ENCODE measurements at places on chromosomes 12 and 14.

DNA sequence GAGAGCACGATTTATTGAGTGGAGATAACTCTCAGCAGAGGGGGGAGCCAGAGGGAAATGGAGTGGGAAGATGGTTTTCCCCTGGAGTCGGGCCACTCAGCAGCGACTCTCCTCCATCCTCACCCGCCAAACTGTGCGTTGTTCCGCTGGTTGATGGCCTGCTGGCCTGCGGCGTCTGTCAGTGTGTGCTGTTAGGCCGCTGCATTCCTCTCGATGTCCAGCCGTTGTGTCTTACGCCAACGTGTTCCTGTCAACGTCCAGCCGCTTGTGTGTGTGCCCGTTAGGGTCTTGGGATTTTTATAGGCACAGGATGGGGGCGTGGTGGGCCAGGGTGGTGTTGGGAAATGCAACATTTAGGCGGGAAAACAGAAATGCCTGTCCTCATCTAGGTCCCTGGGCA, 69.2 kb downstream of the PTPRQ start:
- no peak for DNase-seq

GRCh38 chr12:128266541-128267130, 334 bp upstream of the TMEM132C start:
- DNase-seq: no peak

DNA sequence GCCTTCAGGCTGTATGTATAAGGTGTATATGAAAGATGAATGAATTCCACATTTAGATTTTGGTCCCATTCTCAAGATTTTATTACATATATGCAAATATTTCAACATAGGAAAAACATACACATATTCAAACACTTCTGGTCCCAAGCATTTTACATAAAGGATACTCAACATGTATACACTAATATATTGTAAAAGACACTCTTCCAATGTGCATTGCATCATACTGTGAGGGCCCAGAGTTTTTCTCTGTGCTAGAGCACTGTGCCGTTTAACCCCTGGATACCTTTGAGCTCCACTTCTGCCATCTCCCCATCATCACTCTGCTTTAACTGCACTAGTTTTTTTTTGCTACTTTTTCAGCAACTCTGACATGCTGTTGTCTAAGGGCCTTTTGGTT, 48.1 kb downstream of the ZDHHC17 start:
- no peak for DNase-seq

DNA sequence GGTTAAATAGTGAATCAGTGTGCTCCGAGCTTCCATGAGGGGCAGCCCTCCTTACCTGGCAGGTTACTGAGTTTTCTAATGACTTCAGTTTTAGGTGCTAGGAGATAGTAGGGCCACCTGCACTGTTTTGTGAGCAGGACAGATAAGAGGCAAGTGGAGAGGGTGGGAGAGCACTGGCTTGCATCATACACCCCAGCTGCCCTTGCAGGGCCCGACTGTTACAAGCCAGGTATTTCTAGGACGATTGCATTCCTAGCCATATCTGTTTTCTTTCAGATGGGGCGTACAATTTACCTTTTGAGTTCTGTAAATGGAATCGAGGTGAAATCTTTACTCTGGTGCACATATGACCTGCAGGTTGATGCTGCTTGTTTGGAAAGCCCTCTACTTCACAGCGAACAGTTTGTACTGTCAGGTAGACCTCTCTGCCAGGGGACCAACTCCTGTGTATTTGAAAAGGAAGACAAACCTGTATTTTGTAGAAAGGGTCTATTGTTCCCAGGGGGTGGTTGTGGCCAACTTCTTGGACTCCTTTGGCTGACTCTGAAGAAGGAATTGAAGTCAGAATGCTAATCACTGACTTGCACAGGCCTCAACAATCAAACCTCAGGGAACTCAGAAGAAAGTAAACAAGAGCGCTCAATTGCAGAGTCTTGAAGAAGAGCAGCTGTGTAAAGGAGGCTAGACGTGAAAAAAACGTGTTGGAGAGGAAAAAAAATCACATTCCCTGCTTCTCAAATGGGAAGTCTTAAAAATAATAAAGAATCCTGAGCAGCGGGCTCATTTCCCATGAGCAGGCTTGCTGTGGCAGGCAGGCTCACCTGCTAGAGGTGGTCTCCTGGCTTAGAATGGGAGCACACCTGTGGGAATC, 57.3 kb downstream of the ETV6 start:
- no peak for DNase-seq

DNA sequence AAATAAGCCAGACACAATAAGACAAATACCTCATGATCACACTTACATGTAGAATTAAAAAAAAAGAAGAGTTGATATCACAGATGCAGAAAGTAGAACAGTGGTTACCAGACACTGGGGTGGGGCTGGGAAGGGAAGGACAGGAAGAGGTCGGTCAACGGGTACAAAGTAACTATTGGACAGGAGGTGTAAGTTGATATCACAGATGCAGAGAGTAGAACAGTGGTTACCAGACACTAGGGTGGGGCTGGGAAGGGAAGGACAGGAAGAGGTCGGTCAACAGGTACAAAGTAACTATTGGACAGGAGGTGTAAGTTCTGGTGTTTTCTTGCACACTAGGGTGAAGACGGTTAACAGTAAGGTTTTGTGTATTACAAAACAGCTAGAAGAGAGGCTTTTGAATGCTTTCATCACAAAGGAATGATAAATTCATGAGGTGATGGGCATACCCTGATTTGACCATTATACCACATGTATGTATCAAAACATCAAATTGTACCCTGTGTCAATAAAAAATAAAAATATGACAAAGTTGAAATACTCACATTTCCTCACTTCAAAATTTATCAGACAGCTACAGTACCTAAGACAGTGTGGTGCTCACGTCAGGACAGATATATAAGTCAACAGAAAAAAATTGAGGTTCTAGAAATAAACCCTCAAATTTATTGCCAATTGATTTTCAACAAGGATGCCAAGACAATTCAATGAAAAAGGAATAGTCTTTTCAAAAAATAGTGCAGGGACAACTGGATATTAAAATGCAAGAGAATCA, 32.8 kb downstream of the GALC start:
- no peak for DNase-seq

DNA sequence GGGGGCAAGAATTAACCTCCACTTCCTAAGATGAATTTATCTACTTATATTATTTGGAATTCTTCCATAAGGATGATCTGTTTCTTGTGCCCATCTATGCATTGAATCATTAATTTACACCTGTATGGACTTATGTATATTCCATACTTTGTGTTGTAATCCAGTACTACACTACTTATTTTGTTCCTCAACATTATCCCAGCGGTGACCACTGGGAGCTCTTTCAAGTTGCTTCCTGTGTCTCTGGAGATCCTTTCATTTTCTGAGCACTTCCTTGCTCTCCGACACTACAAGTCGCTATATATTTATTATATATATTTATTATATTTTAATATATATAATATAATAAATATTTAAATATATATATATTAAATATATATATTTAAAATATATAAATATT, 54.9 kb upstream of the SCN8A start:
- DNase-seq: no peak

DNA sequence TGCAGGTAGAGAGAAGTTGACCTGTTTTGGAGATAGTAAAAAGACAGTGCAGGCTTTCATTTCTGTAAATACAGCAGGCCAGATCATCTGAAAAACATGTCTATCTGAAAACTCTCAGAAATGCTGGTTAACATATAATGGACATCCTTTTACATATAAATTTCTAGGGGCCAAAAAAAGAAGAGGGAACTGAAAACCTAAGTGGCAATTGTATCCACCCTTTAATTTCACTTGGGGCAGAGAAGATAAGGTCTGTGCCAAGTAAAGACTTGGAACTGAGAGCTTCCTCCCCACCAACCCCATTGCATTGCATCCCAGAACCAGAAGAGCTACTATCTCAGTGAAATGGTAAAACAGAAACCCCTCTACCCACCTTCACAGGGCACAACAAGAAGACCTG, 141.0 kb downstream of the SRGAP1 start:
- DNase-seq: no peak

- DNase-seq: no peak
These were observed 114.1 kb upstream of the E2F7 start for GRCh38 chr12:77179515-77179914.

DNA sequence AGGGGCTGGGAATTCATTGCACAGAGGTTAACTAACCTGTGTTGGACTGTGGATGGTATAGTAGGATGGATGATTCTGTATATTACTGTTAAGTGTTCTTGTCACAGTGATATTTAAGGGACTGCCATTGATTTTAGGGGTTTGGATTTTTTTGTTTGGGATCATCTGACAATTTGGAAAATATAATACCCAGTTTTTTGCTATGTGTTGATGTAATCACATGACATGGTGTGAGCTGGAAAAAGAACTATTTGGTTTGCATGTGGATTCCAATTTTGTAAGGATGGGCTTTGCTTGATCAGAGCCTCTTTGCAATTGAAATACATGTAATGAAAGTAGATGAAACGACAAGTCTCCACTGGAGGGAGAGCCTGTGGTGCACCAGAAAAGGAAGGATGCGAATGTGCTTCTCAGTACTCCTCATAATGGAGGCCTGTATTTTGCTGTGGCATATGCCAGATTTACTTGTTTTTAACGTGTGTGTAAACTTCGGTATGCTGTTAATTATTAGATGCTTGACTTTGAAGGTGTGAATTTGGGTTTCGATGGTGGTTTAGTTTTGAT, 2.7 kb downstream of the DYRK2 start:
- no peak for DNase-seq

- DNase-seq: no peak
These were observed 23.9 kb upstream of the SMOC1 start for GRCh38 chr14:69855180-69855832.

DNA sequence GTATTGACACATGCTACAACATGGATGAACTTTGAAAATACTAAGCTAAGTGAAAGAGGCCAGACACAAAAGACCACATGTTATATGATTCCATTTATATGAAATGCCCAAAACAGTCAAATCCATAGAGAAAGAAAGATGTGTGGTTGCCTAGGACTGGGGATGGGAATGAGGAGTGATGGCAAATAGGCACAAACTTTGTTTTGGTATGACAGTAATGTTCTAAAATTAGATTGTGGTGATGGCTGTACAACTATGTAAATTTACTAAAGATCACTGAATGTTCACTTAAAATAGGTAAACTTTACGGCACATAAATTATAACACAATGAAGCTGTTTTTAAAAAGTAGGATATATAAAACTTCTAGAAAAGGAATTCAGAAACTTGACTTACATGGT, 41.7 kb downstream of the PPP1R13B start:
- DNase-seq: no peak

DNA sequence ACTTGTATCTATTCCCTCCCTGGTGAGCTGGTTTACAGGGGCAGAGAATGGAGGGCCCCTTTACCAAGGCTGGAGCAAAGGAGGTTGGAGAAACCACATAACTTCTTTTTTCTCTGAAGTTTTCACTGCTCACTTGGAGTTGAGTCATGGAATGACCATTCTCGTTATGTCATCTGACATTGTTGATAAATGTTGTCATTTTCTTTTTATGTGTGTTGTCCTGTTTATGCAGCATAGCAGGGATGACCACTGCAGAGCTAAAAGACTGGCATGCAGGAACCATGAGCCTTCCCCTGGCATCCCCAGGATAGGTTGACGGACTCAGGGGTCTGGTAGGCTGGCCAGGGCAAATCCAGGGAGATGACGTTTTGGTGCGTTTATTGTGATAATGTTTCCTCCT, 256.8 kb upstream of the DDHD1 start:
- no peak for DNase-seq

- no peak for DNase-seq
These were observed 32.1 kb upstream of the SLC38A1 start for GRCh38 chr12:46300910-46301309.

- no peak for DNase-seq
These were observed 241.6 kb upstream of the TMTC1 start for GRCh38 chr12:30025317-30025716.

DNA sequence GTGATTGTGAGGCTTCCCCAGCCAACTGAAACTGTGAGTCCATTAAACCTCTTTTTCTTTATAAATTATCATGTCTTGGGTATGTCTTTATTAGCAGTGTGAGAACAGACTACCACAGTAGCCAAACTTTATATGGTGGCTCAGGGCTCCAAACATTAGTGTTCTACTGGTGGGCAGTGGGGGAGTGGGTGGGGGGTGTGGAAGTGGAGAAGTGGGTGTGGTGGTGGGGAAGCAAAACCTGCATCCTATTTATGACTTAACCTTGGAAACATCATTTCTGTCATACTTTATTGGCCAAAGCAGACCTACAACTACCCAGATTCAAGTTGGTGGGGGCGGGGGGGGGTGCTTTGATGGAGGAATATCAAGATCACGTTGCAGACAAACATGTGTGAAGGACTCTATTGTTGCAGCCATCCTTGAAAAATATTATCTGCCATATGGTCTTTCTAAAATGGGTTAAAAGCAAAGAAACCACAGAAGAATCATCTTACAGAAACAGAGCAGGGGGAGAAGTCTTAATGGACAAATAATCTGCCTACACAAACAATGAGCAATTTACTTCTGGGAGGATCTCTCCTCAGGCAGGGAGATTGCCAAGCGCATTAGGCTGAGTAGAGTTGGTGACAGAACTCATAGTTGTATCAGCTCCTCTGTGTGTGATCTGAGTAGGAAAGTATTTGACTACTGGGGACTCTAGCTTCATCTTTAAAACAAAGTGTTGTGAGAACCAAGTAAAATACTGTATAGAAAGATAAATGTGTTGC, 1.4 kb upstream of the PWP1 start:
- no peak for DNase-seq

- no peak for DNase-seq
These were observed 14.0 kb upstream of the RABGGTA start for GRCh38 chr14:24285351-24285750.

- DNase-seq: no peak
These were observed 47.1 kb downstream of the BCAT1 start for GRCh38 chr12:24901576-24902461.

DNA sequence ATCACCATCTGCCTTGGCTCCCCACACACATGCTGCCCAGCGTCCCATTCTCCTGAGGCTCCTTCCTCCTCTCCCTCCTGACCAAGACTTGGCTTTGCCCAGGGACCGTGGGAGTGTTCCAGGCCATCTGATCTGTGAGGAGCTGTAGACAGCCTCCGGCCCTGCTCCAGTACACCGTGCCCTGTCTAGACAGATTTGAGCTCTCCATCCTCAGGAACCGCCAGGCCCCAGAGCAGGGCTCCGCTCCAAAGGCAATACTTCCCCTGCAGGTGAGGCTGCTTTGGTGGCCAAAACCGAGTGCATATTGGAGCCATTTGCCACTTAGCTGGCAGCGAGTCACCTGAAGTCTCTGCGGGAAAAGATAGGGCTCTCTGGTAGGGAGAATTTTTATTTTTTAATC, 147.4 kb downstream of the ANO2 start:
- no peak for DNase-seq

DNA sequence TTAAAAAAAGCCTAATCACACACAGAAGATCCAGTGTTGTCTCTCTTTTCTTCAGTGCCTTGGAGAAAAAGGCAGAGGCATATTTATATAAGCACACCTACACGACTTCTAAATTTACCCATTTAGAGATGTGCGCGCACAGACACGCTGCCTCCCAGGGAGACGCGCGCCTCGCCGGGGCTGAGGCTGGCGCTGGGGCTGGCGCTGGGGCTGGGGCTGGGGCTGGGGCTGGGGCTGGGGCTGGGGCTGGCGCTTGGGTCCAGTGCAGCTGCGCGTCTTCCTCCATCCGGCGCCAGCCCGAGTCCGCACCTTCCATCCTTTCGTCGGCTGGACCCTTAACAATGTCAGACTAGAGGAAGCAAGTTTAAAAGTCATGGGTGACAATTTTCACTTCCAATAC, 118.4 kb upstream of the ARID2 start:
- DNase-seq: no peak

Measured in stimulated activated CD4-positive, alpha-beta T cell treated with anti-CD3 and anti-CD28 coated beads, Interleukin-1b, Interleukin-23, amount 100 ng/mL, for 1 hour (primary cell).